ENCODE measurements at places on chromosomes 13 and 19. TPM values are rescaled to one million over a fixed set of nuclear protein-coding genes. Genes with fewer than 3 reads are reported as not detected.

DNA sequence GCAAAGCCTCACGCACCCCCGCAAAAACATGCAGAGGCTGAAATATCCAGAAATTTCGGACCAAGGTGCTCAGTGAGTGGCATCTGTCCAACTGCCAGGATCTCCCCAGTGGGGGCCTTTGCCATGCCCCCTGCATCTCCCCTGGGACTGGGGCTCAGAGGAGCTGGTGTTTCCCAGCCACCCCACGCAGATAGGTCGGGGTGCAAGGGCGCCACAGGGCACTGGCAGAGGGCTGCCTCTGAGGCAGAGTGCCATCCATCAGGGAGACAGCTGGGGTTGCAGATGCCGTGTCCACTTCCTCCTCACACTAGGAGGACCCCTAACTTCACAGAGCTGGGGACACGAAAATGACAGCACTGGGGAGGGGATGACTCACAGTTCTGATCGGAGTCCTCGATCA lies 26.3 kb downstream of the IZUMO4 start:
- ATAC-seq = no peak

GRCh38 chr19:35797663-35798062 lies 15.0 kb downstream of the PRODH2 start:
- no peak for ATAC-seq

- no peak for ATAC-seq
These were observed 194.8 kb upstream of the ARGLU1 start for GRCh38 chr13:106762708-106763107.

GRCh38 chr19:23481043-23481442 lies 85.8 kb upstream of the ZNF91 start:
- no peak for ATAC-seq

PRTN3 gene
- total RNA-seq = not detected

TSSK6 gene
- 1.0 TPM for total RNA-seq

GIPR gene
- total RNA-seq = not detected

CEACAM1 gene
- total RNA-seq = 0.66 TPM
